ENCODE measurements at places on chromosomes 6 and 20.

GRCh38 chr20:18802012-18802634 is 11.5 kb upstream of the SCP2D1 start:
- DNase-seq, result no peak

DNA sequence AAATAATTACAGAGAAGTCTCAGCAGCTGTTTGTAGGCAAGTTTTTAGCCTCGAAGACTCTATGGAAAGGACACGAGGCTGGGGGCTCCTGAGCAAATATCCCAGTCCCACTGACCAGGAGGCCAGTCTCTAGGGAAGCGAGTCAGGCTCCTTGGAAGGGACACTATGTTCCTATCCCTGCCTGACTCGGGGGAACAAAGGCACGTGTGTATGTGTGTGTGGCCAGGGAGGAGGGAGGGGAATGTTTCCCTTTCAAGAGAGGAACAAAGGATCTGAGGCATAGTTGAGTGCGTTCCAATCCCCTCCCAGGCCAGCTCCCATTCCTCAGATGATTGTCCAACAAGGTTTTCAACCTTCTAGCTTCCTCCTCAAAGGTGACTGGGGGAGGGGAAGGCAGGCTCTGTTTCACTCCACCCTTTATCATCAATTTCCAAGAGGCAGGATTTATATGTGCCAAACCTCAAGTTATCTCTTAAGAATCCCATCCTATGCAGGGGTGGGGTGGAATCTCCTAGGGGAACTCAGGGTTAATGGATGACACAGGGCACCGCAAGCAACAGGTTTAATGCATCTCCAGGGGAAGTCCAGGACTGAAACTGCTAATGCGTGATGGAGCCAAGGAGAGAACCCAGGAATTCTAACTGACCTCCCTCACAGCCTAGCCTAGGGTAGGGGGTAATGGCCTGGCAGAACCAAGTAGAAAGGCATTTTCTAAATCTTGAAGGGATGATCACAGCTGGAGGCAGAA is 9.9 kb downstream of the BCL2L1 start:
- DNase-seq, result no peak

DNA sequence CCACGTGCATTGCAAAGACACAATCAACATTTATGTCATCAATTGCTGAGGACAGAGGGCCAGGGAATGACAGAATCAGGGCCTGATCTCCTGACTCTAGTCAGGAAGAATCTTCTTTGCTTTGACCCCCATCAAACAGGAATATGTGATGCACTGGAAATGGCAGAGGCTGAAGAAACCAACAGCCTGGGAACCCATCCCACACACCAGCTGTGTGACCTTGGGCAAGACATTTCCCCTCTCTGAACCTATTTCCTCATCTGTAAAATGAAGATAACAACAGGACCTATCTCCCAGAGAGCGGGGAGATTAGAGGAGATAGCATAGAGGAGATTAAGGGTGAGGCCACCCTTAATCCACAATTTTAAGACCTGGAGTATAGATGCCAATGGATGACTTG is 1.5 kb downstream of the HNF4A start:
- DNase-seq, result no peak

DNA sequence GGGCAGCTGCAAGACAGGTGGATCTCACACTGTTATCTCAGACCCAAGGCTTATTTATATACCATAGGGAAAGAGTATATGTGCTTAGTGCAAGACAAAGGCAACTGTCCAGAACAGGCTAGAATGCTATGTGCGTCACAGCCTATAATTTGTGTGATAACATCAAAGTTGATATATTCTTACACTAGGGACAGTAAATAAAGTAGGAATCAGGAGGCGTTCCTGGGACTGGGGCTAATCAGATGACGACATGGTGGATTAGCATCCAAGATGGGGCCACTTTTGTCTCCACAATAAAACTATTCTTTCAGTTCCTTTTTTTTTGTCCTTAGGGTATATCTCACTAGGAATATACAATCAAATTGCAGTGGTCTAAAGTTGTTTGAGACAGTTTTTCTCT is 54.9 kb upstream of the IER3 start:
- no peak for DNase-seq

DNA sequence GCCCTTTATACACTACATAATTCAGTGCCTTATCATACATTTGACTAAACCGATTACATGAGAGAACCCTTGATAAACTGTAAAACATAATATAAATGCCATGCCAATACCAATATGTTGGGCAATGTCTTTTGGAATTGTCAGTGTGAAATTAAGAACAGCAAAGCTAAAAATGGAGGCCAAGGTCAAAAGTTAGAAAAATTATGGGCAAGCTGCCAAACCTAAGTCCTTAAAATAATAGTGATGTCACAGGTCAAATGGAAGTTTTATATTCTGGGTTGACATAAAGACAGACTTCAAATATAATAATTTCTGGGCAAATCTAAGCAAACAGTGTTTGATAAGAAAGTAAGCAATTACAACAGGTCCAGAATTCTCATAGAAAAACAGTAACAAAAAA is 696.7 kb downstream of the RNF144B start:
- no peak for DNase-seq

DNA sequence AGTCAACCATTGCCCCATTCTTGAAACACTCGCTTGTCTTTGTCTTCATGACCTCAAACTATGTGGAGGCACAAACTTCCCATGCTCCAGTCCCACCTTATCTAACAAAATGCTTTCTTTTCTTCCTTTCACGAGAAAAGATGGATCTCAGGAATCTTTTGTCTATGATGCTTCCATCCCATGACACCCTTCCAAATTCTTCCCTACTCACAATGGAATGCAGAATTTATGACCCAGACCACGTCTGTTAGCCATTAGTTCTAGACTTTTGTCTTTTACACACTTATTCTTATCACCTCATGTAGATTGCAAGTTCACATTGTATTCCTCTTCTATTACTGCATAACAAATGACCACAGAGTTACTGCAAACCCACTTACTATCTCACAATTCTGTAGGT is 24.2 kb upstream of the LAMP5 start:
- DNase-seq, result no peak

DNA sequence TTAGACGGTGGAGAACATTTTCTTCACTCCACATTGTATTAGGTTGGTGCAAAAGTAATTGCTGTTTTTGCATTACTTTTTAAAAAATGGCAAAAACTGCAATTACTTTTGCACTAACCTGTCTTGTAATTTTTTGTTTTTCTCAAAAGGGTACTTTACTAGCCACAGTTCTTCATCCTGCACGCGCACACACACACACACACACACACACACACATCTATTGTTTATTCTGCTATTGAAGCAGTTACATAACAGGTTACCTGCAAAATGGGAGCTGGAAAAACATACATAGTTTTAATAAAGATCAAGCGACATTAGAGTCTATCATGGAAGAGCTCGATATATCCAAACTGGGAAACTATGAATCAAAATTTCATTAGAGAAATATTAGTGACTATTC is 235.2 kb downstream of the SIM1 start:
- no peak for DNase-seq

- DNase-seq, result no peak
Measured at GRCh38 chr6:6891949-6892461, 215.8 kb upstream of the RREB1 start.

DNA sequence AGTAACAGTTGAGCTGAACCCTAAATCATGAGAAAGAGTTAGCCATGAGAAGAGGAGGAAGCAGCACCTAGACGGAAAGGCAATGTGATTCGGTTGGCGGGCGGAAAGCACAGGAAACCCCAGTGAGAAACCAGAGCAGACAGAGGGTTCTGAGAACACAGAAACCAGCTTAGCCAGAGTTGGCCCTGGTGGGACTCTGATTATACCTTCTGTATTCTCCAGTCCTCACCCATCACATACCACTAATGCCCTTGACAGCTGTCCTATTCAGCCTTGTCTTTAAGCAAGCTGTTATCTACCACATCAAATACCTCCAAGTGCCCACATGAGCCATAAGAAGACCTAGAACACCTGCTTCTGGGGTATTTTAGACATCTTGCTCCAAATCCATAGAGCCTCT is 58.9 kb upstream of the LRRC1 start:
- DNase-seq, result no peak

DNA sequence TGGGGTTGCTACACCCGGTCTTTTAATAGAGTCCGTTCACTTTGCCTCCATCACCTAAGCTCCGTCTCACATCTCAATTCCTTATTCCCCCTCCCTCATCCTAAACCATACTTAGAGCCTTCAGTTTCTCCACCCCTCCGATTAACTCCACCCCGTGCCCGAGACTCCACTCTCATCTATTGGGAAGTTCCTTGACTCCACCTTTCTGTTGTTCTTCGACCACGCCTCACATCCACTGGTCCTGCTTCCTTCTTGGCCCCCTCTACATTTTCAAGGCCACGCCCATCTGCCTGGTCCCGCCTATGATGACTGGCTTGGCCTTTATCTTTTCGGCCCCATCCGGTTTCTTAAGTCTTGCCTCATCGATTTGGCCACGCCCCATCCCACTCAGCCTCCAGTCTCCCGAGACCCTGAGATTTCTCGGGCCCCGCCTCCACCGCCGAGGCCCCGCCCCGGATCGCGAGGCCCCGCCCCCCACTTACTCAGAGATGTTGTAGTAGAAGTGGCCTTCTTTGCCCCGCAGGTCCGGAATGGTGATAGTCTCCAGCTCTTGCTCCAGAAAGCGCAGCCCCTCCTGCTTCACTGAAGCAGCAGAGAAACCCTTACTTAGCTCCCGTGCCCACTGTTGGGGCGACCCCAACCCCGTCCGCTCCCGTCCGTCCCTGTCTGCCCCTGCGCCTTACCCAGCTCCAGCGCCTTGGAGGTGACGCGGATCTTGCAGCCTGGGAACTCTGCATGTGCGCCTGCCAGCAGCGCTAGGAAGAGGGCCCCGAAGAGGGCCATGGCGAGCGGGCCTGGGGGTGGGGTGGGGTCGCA is 1.1 kb downstream of the PLTP start:
- peak; percentile 74 for DNase-seq

DNA sequence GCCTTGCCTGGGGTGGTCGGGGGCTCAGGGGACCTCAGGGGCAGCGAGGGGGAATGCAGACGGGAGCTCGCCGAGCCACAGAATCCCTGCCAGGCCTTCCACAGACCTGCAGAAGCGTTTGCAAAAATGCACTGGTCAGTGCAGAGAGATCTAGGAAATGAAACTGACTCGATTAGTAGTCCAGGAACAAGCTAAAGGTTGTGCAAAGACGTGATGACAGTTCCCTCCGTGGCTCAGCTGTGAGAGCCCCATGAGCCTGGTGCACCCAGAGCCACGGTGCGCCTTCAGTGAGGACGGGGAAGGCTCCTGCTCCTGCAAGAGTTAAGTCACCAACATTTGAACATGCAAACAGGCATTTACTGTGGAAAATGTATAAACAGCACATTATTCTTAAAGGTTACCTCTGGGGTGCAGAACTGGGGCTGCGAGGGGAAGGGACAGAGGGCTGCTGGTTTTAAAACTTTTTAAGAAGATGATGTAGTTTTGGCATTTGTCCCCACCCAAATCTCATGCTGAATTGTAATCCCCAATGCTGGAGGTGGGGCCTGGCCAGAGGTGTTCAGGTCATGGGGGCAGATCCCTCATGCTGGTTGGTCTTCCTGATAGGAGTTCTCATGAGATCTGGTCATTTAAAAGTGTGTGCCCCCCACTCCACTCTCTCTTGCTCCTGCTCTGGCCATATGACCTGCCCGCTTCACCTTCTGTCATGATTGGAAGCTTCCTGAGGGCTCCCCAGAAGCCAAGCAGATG is 147.3 kb downstream of the DLL1 start:
- no peak for DNase-seq

DNA sequence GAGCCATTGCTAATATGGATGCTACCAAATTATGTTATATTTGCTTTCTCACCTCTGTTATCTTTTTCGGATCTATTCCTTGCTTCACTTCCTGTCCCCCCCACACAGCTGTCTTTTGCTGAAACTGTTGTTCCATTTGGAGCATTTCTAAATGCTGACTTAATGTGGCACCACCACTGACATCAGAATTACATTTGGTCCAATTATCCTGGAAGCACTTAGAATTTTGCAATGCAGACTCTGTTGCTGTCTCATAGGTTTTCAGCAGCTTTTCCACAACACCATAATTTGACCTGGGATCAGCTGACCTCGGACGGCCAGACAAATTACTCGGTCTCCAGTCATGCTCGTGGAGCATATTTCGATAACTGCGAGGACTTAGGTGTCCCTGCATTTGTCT is 12.8 kb downstream of the KIAA0408 start:
- no peak for DNase-seq

DNA sequence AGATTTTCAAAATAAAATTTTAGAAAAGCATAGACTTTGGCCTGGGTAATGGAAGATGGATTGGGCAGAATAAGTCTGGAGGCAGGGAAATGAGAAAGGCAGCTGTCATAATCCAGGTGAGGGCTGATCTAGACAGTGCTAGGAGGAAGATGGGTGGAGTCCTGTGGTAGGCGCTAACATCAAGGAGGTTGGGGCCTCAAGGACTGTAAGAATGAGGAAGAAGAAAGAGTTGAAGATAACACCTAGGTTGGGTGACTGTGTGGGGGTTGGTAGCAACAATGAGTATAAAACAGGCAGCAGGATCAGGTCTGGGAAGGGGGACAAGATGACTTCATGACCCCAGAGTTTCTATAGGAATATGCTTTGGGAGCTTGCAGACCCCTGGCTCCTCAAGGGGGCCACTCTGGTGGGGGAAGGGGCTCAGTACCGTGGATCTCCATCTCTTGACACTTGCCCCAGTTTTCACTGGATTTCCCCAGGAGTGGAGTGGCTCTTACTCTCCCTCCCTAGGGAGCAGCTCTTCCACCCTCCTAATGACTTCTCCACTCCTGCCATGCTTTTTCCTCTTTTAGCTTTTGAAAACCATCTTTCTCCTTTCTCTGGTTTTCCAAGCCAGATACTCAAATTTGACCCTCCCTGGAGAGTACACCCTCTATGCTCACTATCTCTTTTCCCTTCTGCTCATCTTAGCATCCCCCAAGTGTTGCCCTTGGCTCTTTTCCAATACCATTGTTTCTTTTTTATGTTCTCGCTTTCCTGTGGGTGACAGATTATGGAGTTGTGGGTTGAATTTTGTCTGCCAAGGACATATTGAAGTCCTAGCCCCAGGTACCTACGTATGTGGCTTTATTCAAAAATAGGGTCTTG is 14.8 kb downstream of the TRIM31 start:
- no peak for DNase-seq

GRCh38 chr6:39381550-39382140 is 59.1 kb upstream of the KCNK16 start:
- no peak for DNase-seq

- no peak for DNase-seq
Measured at GRCh38 chr6:52019092-52019491, 68.3 kb downstream of the PKHD1 start.

DNA sequence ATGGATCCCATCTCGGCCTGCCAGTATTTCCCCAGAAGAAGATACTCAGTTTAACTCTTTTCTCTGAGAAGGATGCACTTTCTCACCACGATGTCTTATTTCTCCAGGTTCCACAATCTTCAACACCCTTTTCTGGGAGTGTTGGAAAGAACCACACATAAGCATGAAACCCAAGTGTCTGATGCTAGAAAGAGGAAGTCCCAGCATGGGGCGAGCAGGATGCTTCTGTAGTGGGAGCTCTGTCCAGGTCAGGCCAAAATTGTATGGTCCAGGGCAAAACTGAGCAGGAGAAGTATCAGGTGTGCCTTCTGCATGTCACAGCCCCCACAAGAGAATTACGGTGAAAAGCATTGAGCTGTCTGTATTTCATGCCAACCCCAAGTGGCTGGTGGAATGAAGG is 11.0 kb downstream of the TREM1 start:
- no peak for DNase-seq

Measured in central memory CD4-positive, alpha-beta T cell (primary cell).